Hair follicle dermal papilla cell (primary cell): ENCODE measurements at places on chromosomes 13 and 19. TPM values are rescaled to one million over a fixed set of nuclear protein-coding genes. Genes with fewer than 3 reads are reported as not detected.

The S1PR4 gene
- not detected in 2 replicates for total RNA-seq

The ZNF584 gene
- 15.8 and 18.3 TPM in 2 replicates for total RNA-seq

The ZNF540 gene
- 0.49 TPM in 2 replicates for total RNA-seq

The ZNF28 gene
- 14.5 and 19.0 TPM in 2 replicates for total RNA-seq

The IL12RB1 gene
- total RNA-seq: 1.6 and 1.8 TPM in 2 replicates

The OR7A10 gene
- total RNA-seq: not detected in 2 replicates

The GAS6 gene
- 314 and 418 TPM in 2 replicates for total RNA-seq

The CDX2 gene
- not detected in 2 replicates for total RNA-seq

The LILRA6 gene
- total RNA-seq: not detected in 2 replicates

The RYR1 gene
- under 0.01 TPM in 2 replicates for total RNA-seq

The PGLYRP2 gene
- total RNA-seq: not detected in 2 replicates

The GDF15 gene
- total RNA-seq: 4.5 and 4.9 TPM in 2 replicates

The ZNF296 gene
- total RNA-seq: 0.32 and 0.36 TPM in 2 replicates

The CHAMP1 gene
- 15.4 TPM in 2 replicates for total RNA-seq

The RFPL4A gene
- total RNA-seq: not detected in 2 replicates

The PLPPR3 gene
- total RNA-seq: 1.3 and 2.4 TPM in 2 replicates

The KIR2DL1 gene
- not detected in 2 replicates for total RNA-seq

The MAN2B1 gene
- total RNA-seq: 48.8 and 55.5 TPM in 2 replicates

The CCL25 gene
- total RNA-seq: not detected in 2 replicates

The OR7D2 gene
- total RNA-seq: not detected in 2 replicates

The FUT1 gene
- not detected in 2 replicates for total RNA-seq

The CPB2 gene
- not detected in 2 replicates for total RNA-seq

The SH2D3A gene
- total RNA-seq: not detected in 2 replicates

The TDRD12 gene
- total RNA-seq: 0.24 and 0.81 TPM in 2 replicates

The C19orf73 gene
- total RNA-seq: 0.36 TPM in 1 of 2 replicates, not detected in the other

The CGB3 gene
- not detected in 2 replicates for total RNA-seq

The ZNF773 gene
- total RNA-seq: 24.3 and 31.8 TPM in 2 replicates

The ZNF583 gene
- 7.2 and 11.8 TPM in 2 replicates for total RNA-seq

The BCL2L12 gene
- 2.9 and 8.1 TPM in 2 replicates for total RNA-seq

The LILRA1 gene
- not detected in 2 replicates for total RNA-seq

The AP1M2 gene
- total RNA-seq: not detected in 2 replicates

The ZNF491 gene
- 3.6 and 4.7 TPM in 2 replicates for total RNA-seq

The PPP1R13L gene
- total RNA-seq: 9.2 and 22.0 TPM in 2 replicates

The DENND1C gene
- not detected in 2 replicates for total RNA-seq

The EBPL gene
- 18.3 and 31.9 TPM in 2 replicates for total RNA-seq

The BRSK1 gene
- total RNA-seq: 4.9 and 5.1 TPM in 2 replicates

The FAM216B gene
- not detected in 2 replicates for total RNA-seq

The ATP7B gene
- total RNA-seq: 2.7 and 5.8 TPM in 2 replicates

The WDR87 gene
- under 0.01 TPM in 1 of 2 replicates, not detected in the other for total RNA-seq

The TMEM238 gene
- 0.16 TPM in 1 of 2 replicates, not detected in the other for total RNA-seq

The C19orf12 gene
- 49.8 and 54.5 TPM in 2 replicates for total RNA-seq

The COX7A1 gene
- total RNA-seq: 13.3 and 14.1 TPM in 2 replicates

The CLEC17A gene
- not detected in 2 replicates for total RNA-seq

The KIR3DL2 gene
- total RNA-seq: not detected in 2 replicates

The TMC4 gene
- total RNA-seq: 0.36 and 1.5 TPM in 2 replicates

The JSRP1 gene
- not detected in 2 replicates for total RNA-seq

The ZNF600 gene
- total RNA-seq: 6.3 and 7.1 TPM in 2 replicates
